ENCODE measurements at places on chromosomes 12 and 14. TPM values are rescaled to one million over a fixed set of nuclear protein-coding genes. Genes with fewer than 3 reads are reported as not detected.

GRCh38 chr12:32211066-32211899 lies 104.6 kb downstream of the BICD1 start:
- no peak for DNase-seq

- no peak for DNase-seq
Observed at GRCh38 chr12:95102916-95103671, 29.7 kb upstream of the NR2C1 start.

DNA sequence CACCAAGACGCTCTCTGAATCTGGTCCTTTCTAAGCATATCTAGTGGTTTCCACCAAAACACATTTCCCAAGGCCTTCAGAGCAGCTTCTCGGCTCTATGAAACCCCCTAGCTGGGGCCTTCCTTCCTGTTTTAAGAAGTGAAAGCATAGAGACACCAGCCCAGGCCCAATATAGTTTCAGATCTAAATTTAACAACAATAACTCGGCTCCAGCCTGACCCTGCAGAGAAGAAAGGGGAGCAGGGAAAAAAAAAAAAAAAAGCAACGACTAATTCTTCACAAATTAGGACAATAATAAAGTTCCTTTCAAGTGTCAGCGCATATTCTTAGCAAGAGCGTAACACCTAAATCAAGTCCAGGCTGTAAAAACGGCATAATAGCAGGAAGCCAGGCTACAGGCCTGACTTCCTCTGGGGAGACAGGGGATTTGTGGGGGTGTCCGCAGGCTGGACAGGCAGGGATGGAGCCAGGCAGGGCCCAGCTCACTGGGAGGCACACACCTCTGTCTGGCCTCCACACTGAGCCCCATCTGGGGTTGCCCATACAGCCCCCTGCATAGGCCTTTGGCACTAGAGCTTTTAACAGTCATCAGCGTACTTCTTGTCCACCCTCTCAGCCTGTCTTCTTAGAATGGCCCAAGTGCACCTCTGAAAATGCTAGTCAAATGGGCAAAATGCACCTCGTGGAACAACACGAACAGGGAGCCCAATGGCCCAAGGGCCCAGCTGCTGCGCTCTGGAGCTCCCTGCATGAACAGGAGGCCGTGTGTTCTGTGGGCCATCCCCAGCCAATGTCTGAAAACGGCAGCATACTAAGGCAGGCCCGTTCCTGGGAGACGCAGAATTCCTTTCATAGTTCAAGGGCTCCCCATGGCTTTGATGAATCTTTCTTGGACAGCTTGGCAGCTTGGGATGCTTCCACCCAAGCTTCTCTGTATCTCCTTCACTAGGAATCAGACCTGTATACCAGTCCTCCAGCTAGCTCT lies 772.9 kb downstream of the MED13L start:
- DNase-seq: no peak

DNA sequence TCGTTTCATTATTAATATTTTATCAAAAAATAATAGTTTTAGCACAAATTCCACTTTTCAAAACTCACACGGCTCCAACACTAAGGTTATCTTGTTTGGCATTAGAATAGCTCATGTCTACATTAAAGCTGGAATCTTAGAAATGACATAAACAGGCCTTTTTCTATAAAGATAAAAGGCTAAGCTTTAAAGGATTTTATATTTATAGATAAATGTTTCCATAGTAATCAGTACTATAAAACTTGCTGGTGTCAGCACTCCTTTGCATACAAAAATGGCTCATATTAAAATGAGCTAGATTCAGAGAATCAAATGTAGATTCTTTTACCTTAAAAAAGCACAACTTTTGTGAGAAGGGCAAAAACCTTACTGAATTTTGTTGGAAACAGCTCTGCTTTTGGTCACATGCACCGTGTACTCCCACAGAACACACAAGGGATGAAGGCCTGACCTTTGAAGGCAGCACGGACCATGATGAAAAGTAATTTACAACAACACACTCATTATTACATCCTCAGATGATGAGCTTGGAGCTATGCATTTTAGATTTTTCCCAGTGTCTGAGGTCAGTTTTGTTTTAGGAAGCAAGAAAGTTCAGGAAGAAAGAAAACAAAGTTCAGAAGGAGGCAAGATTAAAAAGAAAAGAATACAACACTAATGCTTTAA lies 202.8 kb downstream of the BCAT1 start:
- no peak for DNase-seq

DNA sequence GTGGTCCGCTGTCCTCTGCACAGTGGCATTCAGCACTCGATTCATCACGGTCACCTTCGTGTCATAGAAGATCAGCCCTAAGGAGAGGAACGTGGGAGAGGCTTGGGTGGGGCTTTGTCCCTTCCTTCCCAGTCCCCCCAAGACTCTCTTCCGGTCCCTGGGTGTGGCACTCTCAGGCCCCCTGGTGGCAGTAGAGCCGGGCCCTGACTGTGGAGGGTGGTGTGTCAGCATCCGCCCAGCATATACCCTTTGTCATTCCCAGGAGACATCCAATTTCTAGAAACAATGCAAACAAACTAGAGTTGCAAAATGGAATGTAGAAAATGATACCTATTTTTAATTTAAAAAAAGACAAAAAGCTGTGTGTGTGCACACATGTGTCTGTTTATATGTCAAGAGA lies 45.0 kb downstream of the TRAFD1 start:
- DNase-seq: no peak

DNA sequence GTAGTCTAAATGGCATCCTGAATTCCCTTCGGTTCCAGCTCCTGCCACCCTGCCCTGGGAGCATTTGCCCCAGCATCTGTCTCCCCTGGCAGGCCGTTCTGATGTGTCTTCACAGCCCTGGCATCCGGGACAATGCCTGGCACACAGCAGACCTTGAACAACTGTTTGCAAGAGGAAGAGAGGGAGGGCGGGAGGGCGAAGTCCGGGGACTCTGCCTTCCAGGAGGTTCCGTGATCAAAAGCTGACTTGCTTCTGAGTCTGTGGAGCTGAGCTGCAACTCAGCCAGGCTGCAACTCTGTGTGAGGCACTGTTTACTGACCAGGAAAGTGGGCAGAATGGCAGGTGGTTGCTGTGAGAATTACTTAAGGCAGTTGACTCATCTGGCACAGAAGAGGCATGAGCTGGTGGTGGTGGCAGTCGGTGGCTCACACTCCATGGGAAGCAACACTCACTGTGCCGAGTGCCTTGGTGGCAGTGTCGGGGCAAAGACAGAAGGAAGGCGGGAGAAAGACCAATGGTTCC lies 61.1 kb upstream of the DLK1 start:
- peak; percentile 48 for DNase-seq

- no peak for DNase-seq
Observed at GRCh38 chr12:94592080-94592479, 58.3 kb downstream of the TMCC3 start.

DNA sequence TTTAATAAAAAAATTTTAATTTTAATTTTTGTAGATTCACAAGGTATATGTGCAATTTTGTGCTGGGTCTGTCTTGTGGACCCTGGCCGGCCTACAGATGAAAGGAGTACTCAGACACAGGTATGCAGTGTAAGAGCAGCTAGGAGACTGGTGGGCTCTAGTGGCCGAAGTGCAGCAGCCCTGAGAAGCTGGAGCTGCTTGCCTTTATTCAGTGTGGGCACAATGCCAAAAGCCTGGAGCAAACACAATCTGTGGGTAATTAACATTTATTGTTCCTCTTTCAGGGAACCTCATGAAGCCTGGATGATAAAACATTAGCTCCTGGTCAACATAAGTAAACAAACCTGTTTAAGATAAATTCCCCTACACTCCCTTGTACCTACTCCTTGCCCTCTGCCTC lies 135.7 kb upstream of the SEL1L start:
- DNase-seq: no peak

- DNase-seq: no peak
Observed at GRCh38 chr12:13026286-13026685, 17.9 kb upstream of the FAM234B start.

DNA sequence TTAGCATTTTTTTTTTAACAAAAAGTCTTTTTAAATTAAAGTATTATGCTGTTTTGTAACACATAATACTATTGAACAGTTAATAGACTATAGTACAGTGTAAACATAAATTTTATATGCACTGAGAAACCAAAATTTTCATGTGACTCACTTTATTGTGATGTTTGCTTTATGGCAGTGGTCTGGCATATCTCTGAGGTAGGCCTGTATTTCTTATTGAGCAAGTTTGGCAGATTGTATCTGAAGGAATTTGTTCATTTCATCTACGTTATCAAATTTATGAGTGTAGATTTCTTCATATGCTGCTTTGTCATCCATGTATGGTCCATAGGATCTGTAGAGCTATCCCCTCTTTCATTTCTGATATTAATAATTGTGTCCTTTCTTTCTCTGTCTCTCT lies 78.8 kb upstream of the PDE3A start:
- no peak for DNase-seq

DNA sequence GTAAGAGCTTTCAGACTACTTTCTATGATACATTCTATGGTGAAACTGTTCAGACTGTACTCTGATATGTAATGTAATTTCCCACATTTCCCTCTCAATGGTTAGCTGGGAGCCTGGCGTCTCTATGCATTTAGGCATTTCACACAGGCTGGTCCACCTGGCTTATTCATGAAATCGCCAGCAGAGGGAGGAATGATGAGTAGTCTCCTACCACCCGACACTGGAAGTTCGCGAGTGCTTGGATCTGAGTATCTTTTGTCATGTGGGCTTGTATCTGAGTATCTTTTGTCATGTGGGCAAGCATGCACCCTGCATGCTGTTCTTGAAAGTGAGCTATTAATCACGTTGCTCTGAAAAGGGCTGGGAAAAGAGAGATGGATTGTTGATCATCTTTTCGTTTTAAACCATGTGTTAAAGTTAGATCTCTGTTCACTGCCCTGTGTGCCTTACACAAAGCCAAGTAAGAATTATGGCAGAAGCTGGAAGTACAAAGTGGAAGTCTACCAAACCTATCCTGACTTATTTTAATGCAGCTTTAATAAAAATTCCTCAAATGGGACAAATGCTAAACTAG lies 235.0 kb downstream of the ATP23 start:
- no peak for DNase-seq

- peak; percentile 64 for DNase-seq
Observed at GRCh38 chr14:90698379-90698869, 117.8 kb downstream of the TTC7B start.

GRCh38 chr12:57242329-57242690 lies 8.7 kb downstream of the STAC3 start:
- DNase-seq: peak; percentile 28

The OR11H12 gene
- not detected for total RNA-seq

The MGP gene
- 3.9 TPM for total RNA-seq

The CFAP54 gene
- total RNA-seq: 5.9 TPM

The TAS2R30 gene
- 22.1 TPM for total RNA-seq

The KRT73 gene
- total RNA-seq: not detected
